NCI-H2081 treated with DMSO at 0.1 percent for 48 hours (cell line): ENCODE measurements at places on chromosomes 3 and 15.

- DNase-seq = no peak
Measured at GRCh38 chr3:72537448-72537847, 310.8 kb downstream of the SHQ1 start.

- DNase-seq = no peak
Measured at GRCh38 chr3:42229266-42229941, 36.6 kb downstream of the CCK start.

DNA sequence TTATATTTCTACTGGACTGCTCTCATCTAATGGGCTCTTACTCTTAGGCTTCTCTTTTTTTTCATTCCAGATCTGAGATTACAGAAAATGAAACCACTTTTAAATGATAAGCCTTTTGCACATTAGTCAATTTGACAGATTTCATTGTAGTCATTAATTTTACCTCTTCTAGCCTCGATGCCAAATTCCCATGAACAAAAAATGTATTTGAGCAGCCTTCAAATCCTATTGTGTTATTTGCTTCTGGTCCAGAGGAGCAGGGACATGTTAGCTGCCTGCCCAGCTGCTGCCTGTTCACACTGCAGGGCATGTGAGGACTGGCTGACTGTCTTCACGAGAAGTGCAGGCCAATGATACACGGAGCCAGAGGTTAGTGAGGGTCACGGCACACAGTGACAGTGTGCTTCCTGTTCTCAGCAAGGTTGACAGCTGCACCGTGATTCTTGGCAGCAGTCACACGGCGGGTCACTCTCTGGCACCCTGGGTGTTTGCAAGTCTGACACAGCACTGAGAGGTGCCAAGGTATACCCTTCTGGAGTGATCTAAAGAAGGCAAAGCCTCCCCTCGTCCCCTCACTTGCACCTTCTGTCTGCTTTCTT, 40.8 kb downstream of the KAT2B start:
- DNase-seq = no peak

- no peak for DNase-seq
Measured at GRCh38 chr3:194622621-194623340, 10.4 kb downstream of the TMEM44 start.

DNA sequence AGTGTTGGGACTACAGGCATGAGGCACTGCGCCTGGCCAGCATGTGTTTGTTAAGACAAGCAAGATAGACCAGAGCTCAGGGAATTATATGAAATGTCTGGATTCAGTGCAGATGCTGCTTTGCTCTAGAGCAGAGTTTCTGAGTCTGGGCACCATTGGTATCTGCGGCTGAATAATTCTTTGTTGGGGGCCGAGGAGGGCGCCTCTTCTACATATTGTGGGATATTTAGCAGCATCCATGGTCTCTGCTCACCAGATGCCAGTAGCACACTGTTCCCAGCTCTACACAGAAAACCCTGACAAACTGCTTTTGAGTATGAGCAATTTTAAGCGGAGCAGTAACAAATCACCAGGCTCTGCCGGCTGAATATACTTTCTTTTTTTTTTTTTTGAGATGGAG, 3.6 kb upstream of the LDHAL6B start:
- DNase-seq = no peak

DNA sequence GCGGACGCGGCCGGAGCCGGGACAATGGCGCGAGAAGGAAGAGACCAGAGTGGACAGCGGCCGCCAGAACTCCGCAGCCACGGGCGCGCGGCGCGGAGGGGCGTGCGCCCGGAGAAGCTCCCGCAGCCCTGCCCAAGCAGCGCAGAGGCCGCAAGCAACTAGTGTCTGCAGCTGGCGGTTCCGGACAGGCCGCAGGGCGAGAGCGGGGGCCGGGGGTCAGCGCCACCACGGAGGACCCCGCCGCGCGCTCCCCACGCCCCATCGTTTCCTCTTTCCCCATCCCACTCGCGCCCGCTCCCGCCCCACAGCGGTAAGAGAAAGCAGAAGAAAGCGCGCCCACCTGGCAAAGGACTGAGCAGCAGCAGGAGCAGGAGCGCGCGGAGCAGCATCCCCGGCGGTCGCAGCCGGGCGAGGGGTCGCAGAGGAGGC, 440 bp downstream of the PRTG start:
- DNase-seq = no peak

GRCh38 chr3:196502775-196503195, 783 bp downstream of the RNF168 start:
- DNase-seq = no peak
